ENCODE measurements at places on chromosomes 16 and 17.

- no peak for DNase-seq
Measured at GRCh38 chr16:52398491-52398960, 148.4 kb downstream of the TOX3 start.

GRCh38 chr17:13024526-13025257, 6.9 kb upstream of the ELAC2 start:
- peak; percentile 72 for DNase-seq

- DNase-seq, result no peak
Measured at GRCh38 chr17:63413128-63413527, 33.0 kb downstream of the CYB561 start.

GRCh38 chr16:12801511-12802042, 2.1 kb downstream of the CPPED1 start:
- no peak for DNase-seq

DNA sequence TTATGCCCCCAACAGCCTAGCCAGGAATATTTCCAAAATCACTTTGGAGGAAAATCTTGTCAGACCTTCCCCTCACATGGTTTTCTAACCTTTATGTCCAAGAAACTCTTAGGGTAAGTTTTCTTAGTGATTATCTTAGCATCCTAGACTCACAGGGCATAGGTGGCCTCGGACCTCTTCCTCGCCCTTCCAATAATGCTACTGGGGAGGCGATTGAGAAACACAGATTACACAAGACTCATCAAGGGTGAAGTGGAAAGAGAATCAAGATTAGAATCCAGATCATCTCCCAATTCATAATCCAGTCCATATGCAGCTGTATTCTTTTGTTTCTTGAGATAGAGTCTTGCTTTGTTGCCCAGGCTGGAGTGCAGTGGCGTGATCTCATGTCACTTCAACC, 358.4 kb upstream of the CDH5 start:
- DNase-seq, result no peak

DNA sequence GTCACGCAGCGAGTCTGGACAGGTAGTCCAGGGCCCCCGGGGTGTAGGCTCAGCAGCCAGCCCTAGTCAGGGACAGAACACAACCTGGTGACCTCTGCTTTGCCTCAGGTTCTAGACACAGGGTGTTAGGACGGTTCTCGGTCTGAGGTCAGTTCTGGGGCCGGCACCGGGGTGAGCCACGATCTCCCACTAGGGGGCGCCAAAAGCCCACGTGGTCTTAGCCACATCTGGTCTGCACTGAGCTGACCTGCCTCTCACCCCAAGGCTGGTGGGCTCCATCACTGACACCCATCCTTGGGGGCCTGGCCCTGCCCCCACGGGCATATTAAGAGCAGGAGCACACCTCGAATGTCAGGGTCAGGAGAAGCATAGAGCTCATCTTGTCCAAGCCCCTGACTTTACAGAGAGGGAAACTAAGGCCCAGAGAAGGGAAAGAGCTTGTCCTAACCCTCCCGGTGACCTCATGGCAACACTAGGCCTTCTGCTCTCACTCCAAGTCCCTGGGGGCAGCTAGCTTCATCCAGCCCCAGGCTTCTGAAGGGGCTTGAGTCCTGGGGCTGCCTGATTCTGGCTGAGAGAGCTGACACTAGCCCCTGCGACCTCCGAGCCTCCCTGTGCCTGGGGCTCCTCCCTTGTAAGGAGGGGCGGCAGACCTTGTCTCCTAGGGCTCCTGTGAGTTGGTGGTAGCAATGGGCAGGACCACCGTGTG, 9.0 kb downstream of the SLC5A10 start:
- DNase-seq, result peak; percentile 72

DNA sequence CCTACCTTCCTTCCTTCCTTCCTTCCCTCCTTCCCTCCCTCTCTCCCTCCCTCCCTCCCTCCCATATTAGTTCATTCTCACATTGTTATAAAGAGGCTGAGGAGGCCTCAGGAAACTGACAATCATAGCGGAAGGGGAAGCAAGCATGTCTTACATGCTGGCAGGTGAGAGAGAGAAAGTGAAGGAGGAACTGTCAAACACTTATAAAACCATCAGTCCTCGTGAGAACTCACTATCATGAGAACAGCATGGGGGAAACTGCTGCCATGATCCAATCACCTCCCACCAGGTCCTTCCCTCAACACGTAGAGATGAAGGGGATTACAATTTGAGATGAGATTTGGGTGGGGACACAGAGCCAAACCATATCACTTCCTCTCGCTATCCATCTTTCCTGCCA, 281.6 kb upstream of the FOXF1 start:
- DNase-seq, result no peak

GRCh38 chr17:67993998-67994361, 2.3 kb downstream of the C17orf58 start:
- no peak for DNase-seq

DNA sequence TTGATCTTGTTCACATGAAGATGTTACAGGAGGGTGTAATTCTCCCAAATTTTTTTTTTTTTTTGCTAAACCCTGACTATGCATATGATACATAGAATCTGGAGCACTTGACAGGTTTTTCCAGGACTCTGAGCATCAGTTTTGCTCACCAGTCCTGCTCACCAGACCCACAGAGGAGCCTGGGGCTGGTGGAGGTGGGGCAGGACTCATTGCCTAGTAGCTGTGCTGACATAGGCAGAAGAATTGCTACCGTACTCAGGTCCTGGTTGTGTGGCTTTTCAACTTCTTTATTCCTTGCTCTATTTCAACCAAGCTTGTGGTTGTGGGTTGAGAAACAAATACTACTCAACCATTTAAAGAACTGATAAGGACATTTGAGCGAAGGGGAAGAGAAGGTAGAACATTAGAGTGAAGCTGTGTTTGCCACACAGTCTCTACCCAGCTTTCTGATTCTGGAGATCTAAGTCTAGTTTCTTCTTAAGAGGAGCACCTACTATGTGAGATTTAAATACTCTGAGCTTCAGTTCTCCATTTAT, 212.4 kb downstream of the UTP18 start:
- DNase-seq, result no peak

- peak; percentile 82 for DNase-seq
Measured at GRCh38 chr17:41962768-41963434, 3.7 kb upstream of the CNP start.

- no peak for DNase-seq
Measured at GRCh38 chr17:39525801-39526506, 64.7 kb downstream of the CDK12 start.

- DNase-seq, result no peak
Measured at GRCh38 chr17:78785663-78786057, 3.6 kb upstream of the CYTH1 start.

- no peak for DNase-seq
Measured at GRCh38 chr16:52494145-52494544, 52.8 kb downstream of the TOX3 start.

- DNase-seq, result no peak
Measured at GRCh38 chr17:82767041-82767754, 15.3 kb downstream of the TBCD start.

DNA sequence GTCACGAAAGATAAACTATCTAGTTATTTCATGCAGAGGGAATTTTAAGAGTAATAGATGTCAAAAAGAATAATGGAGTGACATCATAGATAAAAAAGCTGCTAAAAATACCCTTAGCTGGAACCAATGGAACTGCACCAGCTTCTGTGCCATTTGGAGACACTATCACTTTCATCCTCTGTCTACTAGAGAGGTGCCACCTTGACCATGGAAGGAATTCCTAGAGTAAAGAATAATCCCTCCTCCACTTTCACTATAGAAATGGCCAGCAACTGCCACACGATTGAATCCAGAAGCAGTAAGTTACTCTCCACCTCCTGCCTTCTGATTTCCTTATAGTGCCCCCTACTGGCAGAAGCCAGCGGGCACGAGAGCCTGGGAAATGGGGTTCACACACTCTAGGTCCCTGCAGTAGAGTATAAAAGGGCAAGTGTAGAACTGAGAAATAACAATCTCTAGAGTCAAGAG, 2.8 kb upstream of the ALDH3A2 start:
- DNase-seq, result no peak

GRCh38 chr16:2883458-2883908, 468 bp downstream of the FLYWCH2 start:
- DNase-seq, result no peak

GRCh38 chr16:2468725-2469398, 2.2 kb upstream of the NTN3 start:
- peak; percentile 21 for DNase-seq

- DNase-seq, result no peak
Measured at GRCh38 chr16:87303431-87303930, 13.7 kb downstream of the C16orf95 start.

DNA sequence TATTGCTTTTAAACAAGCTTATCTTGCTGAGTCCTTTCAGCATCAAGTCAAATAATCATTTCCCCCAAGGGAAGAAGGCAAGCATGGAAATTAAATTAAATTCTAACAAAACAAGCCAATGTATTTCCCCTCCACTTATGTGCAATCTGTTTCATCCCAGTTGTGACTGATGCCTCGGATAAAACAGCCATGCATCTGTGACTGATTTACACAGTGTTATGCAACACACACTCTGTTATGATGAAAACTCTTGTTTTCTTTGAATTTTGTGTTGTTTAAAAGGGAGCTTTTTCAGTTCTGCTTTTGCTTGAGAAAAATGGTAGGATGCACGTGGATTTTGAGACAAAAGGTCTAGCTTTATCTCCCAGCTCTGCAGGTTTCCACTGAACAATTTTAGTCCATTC, 32.6 kb downstream of the TMEM100 start:
- DNase-seq, result no peak

DNA sequence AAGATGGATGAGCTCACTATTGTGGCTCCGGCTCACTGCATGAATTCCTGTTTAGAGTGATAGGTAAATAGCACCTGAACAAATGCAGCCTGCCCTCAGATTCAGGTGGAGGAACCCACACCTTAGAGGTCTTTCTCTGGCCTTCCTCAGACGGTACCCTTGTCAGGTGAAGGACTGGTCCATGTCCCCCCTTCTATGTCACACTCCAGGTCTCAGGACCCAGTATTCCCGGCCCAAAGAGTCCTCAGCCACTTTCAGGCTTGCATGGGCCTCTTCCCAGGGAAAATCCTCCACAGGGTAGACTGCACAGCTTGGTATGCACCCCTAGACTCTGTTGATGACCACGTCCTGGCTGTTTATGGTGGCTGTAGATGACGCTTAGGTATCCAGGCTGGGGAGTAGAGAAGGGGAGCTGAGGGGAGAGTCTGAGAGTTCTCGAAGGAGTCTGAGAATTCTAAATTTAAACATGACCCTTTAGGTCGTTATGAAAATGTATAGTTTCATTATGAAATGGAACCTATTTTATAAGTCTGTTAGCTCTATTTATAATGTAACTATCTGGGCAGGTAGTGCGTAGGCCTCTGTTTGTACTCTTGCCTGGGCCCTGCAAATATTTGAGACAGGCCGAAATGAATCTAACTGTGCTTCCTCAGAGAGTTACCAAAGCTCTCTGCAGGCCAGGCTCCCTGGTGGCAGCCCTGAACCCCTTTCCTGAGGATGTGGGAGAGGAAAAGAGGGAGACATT, 32.5 kb upstream of the CCR7 start:
- no peak for DNase-seq

- DNase-seq, result peak; percentile 27
Measured at GRCh38 chr16:31131841-31132271, 3.7 kb downstream of the PRSS8 start.

DNA sequence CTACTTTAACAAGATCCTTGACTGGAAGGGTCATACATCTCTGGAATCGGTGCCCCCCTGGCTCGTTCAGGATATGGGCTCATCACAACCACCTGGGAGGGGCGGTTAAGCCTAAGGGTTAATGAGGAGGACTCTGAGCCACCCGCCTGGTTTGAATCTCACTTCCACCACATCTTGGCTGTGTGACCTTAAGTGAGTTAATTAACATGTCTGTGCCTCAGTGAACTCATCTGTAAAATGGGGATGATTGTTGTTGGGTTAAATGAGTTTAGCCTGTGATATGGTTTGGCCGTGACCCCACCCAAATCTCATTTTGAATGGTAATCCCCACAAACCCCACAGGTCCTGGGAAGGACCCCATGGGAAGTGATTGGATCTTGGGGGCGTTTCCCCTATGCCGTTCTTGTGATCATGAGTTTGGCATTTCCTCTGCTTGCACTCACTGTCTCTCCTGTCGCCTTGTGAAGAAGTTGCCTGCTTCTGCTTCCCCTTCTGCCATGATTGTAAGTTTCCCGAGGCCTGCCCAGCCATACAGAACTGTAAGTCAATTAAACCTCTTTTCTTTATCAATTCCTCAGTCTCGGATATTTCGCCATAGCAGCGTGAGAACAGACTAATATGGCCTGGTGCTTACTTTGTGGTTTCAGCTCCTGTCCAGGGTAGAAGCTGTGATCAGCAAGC, 214.0 kb upstream of the CIBAR2 start:
- DNase-seq, result no peak

DNA sequence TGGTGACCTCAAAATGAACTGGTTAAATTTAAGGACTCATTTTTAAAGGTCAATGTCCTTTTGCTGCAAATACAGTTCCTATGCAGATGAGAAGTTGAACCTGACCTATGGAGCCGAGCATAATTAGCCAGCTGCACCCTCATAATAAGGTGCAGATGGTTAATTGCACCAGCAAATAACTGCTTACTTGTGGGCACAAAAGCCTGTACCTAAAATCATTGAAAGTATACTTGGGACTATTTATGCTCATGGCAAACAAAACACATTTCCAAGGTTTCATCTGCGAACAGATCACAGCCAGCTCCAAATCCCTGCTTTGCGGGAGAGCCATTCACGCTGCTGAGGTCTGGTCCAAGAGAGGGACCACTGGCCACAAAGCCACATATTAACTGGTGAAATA, 13.0 kb downstream of the HYDIN start:
- DNase-seq, result no peak

- no peak for DNase-seq
Measured at GRCh38 chr16:29024278-29024677, 39.4 kb downstream of the LAT start.

DNA sequence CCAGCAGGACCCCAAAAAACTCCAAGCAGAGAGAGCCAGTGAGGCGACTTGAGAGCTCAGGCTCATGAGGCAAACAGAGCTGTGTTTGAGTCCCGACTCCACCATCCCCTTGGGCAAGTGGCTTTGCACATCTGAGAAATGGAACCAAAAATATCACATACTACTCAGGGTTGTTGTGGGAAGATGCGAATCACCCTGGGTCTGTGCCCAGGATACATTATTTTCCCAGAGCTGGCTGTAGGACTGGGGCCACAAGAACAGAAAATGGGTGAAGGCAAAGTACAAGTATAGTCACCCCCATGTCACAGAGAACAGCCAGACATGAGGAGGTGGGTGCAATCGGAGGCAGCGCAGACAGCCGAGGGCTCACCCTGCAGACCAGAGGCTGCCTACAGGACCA, 127.3 kb downstream of the GAS7 start:
- no peak for DNase-seq

DNA sequence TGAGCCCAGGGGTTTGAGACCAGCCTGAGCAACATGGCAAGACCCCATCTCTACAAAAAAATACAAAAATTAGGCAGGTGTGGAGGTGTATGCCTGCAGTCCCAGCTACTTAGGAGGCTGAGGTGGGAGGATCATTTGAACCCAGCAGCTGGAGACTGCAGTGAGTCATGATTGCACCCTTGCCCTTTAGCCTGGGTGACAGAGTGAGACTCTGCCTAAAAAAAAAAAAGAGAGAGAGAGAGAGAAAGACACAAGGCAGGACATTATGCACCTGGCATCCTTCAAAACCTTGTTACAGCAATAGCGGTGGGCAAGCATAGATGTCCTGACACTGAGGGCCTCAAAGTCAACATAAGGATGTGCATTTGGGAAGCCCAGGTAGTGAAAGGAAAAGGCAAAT, 19.9 kb upstream of the SIAH1 start:
- no peak for DNase-seq

- DNase-seq, result peak; percentile 81
Measured at GRCh38 chr16:21301168-21301894, 23.2 kb upstream of the CRYM start.
